Endothelial cell of umbilical vein (primary cell): ENCODE measurements at places on chromosomes 6 and 20. TPM values are rescaled to one million over a fixed set of nuclear protein-coding genes. Genes with fewer than 3 reads are reported as not detected.

DNA sequence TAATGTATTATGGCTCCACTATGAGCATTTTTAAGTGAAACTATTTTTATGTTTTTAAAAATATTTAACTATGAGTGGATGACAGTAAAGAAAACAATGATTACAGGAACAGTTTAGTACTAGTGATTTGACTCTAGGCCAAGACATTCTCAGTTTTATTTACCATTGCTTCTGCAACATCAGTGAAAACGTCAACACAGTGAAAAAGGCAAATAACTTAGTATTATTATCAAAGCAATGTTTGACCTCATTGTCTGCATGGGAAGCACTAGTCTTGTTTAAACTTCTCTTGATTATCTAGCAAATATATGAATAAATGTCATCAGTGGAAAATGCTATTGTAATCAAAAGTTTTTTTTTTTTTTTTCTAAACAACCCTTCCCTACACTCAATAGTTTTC lies 165.0 kb downstream of the HTR1B start:
- peak; percentile 28 for DNase-seq

- DNase-seq, result peak; percentile 5
Measured at GRCh38 chr6:33885132-33886057, 81.6 kb upstream of the MLN start.

DNA sequence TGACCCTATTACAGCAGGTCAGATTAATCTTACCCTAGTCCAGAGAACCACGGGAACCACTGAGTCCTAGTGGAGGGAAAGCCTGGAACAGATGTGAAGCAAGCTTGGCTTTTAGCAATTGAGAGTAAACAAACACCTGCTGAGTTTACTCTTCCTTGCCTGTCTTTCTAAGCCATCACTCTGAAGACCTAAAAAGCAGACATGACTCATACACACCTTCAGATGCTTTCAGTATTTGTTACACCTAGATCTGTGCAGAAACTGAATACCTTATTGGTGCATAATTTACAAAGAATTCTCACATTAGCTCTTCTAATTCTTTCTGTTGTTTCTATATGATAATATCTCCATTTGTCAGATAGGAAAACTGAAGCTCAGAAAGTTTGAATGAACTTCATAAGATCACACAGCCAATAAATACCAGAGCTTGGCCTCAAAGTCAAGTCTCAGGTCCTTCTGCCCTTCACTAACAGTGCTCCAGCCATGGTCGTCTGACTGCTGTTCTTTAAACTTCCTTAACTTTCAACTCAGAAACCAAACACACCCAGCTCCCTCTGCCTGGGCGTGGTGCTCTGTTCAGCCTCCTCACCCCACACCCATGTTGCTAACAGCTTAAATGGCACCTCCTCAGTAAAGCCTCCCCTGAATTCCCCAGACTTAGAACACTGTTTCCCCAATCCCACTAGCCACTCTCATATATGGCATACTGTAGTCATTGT lies 8.6 kb upstream of the GABBR1 start:
- DNase-seq, result no peak

DNA sequence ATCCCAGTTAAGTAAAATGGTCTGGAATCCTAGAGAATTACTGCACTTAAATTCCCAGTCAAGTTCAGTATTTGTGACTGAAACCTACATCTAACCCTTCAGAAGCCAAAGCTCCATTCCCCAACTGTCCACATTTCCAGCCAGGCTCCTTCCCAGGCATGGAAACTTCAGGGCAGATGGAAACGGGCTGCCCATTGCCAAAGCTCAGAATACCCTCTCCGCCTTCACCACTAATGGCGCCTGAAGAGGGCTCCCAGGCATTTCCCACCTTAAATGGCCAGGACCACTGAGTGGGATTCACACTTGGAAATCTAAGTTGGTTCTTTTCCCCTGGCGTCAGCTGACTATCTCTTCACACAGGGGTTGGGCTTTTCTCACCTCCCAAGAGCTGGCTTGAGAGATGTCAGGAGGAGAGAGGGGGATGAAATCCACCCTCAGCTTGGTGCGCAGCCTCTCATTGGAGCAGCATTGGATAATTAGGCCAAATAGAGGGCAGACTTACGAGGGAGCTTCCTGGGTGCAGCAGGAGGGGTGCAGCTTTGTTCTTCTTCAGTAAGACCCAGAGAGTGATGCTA lies 82.9 kb downstream of the ANKRD60 start:
- no peak for DNase-seq

DNA sequence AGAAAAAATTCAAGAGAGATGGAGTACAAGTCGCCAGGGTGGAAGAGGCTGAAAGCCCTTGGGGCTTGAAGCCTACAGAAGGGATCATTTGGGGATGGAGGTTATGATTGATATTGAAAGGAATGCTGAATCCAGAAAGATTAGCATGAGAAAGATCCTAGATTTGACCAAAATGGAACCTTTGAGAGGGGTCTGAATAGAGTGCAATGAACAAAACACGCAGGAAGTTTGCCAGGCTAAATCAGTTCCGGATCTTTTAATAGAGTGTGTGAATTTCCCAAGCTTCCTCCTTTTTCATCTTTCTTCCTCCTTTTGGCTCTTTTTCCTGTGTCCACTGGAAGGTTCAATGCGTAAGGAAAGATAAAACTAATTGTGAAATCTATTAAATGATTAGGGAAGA lies 15.3 kb downstream of the IPCEF1 start:
- no peak for DNase-seq

Gene MICA
- polyA plus RNA-seq, result 99.3 and 101 TPM in 2 replicates

Gene SLC44A4
- polyA plus RNA-seq, result 0.75 and 1.1 TPM in 2 replicates

Gene VEGFA
- polyA plus RNA-seq, result 19.9 and 26.2 TPM in 2 replicates

Gene NPEPL1
- 22.5 and 22.6 TPM in 2 replicates for polyA plus RNA-seq
